ENCODE measurements at places on chromosomes 6 and 20.

DNA sequence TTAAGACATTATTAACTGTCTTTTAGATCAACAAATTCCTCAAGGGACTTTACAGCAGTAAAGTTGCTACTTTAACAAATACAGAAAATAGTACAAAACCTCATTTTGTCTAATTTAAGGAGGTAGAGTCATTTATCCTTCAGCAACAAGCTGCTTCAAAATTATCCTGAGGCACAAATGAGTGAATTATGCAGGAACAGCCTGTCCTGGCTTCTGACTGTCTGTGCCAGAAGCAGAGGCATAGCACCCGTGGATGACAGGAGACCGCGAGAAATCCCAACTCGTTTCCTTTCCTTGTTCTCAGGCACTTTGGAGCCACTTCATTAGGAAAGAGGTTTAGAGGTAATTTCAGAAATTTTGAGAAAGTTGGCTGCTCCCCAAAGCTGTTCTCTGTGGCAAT lies 549.2 kb upstream of the BTBD3 start:
- DNase-seq, result no peak
- H3K27me3 ChIP-seq, result no peaks in the 10 kb centered on the region
- H3K27ac ChIP-seq, result no peak overlapping the region
- no peaks in the 10 kb centered on the region for H3K36me3 ChIP-seq
- H3K4me1 ChIP-seq, result no peaks in the 10 kb centered on the region

DNA sequence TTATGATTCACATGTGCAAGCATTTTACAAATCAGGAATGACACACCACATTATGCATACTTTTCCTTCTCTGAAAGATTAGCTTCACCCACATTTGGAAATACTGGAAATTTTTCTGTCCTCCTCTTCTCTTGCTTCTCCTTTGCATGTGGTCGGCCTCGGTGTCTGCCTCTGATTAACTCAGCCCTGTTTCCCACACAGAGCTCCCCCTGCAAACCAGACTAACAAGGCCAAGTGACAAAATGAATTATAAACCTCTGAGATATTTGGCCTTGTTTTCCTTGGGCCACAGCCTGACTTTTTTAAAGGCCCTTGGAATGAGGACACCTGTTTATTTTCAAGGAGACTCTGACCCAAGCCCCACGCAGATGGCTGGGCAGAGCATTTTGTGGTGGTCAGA lies 9.0 kb upstream of the CCN6 start:
- no peaks in the 10 kb centered on the region for H3K4me1 ChIP-seq
- no peak overlapping the region for H3K27ac ChIP-seq
- no peak for DNase-seq
- no peak overlapping the region for H3K4me3 ChIP-seq
- H3K27me3 ChIP-seq, result peaks cover 9% of the 10 kb centered on the region
- no peaks in the 10 kb centered on the region for H3K36me3 ChIP-seq

DNA sequence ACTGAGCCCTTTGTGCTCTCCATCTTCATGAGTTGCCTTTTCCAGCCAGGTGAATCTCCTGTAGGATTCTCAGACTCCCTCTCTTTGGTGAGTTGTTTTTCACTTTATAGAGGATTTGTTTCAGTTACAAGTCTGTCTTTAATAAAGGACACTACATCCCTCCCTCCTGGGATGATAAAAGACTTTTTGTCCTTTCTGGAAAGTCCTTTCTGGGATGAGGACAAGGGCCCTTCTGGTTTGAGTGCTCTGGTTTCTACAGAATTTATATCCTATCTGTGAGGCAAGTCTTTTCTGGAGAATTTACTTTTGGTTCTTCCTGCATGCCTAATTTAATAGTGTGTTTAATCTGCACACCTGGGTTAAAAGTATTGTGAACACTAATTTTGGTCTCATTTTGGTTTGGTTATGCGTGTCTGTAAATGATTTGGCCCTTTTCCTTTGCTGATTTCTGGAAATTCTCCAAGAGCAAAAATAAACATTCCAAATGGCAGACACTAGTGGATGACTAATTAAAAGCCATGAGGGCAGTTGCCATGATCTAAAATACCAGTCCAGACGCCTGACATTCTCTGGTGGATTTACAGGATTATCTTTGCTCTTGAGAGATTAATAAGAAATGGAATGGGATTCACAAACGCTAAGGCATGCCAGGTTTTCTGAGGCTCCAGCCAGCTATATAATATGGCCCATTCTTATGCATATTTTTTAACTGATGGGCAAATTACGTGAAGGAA lies 44.8 kb downstream of the TCP11 start:
- no peaks in the 10 kb centered on the region for H3K4me1 ChIP-seq
- no peak overlapping the region for H3K27ac ChIP-seq
- DNase-seq, result no peak
- peaks cover 6% of the 10 kb centered on the region for H3K27me3 ChIP-seq

DNA sequence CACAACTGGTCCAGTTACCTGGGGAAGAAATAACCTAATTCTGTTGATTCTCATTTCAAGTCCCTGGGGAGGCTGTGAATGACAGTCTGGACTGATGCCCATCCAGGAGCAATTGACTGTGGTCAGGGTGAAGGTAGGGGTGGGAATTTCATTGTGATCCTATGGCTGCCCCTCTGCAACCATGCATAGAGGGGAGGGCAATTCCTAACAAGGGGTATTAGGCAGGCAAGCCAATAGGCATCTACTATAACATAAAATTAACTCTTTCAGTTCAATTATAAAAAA lies 44.0 kb upstream of the TRAM2 start:
- DNase-seq, result no peak
- H3K27ac ChIP-seq, result no peak overlapping the region
- no peak overlapping the region for H3K4me3 ChIP-seq

- no peak overlapping the region for H3K4me3 ChIP-seq
- H3K4me1 ChIP-seq, result no peaks in the 10 kb centered on the region
- H3K27ac ChIP-seq, result no peak overlapping the region
These were observed 47.5 kb downstream of the KCNQ5 start for GRCh38 chr6:72669324-72669723.

- no peak for DNase-seq
- no peaks in the 10 kb centered on the region for H3K4me1 ChIP-seq
- peaks cover 64% of the 10 kb centered on the region for H3K27me3 ChIP-seq
- H3K4me3 ChIP-seq, result no peak within 1 kb of the TSS
- H3K36me3 ChIP-seq, result no peaks in the 10 kb centered on the region
These were observed at the start of gene HCK for GRCh38 chr20:32052090-32052777. Gene HCK (plus strand): TSS chr20:32052242.

- H3K4me3 ChIP-seq, result no peak overlapping the region
- H3K27me3 ChIP-seq, result no peaks in the 10 kb centered on the region
- H3K4me1 ChIP-seq, result peaks cover 3% of the 10 kb centered on the region
- H3K36me3 ChIP-seq, result peaks cover 95% of the 10 kb centered on the region
These were observed 16.1 kb upstream of the RBM38 start for GRCh38 chr20:57374931-57375651.

DNA sequence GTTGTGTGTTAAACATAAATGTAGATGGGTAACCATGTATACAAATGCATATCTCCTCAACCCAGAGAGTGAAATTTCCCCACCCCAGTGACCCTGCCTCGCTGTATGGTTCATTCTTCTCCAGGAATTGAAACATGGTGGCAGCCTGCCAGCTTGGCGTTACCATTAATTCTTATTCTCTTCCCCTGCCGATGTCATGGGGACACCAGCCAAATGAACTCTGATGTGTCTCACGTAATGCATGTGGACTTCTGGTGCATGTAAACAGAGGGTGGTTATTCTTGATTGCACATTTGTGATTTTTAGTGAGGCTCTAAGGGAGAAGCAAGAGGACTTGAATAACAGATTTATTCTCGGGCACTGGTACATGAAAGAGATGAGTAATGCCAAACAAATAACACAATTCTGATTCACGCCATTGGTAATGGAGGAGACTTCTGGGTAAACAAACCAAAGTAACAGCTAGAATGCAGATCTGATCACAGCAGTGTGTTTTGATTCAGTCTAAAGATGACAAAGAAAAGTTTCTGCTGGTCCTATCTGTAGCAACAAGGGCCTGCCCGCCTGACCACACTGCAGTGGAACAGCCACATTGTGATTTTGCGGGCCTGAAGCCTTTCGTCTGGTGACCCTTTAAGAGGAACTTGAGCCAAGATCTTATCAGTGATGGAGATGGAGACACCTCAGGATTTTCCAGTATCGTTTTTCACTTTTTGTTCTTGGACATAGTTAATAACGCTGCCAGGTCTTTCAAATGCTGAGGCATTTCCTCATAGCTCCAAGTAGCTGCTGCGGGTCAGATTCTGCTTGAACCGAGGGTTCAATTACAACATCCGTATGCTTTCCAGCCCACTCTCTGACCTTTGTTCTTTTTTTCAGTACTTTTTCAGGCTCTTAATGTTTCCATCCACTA lies 171.8 kb upstream of the AKAP12 start:
- H3K4me1 ChIP-seq, result no peaks in the 10 kb centered on the region
- peaks cover 3% of the 10 kb centered on the region for H3K36me3 ChIP-seq
- no peak overlapping the region for H3K4me3 ChIP-seq
- no peak for DNase-seq
- H3K27me3 ChIP-seq, result no peaks in the 10 kb centered on the region

- H3K4me3 ChIP-seq, result no peak overlapping the region
- peaks cover 33% of the 10 kb centered on the region for H3K27me3 ChIP-seq
- H3K36me3 ChIP-seq, result no peaks in the 10 kb centered on the region
- no peak overlapping the region for H3K27ac ChIP-seq
- no peaks in the 10 kb centered on the region for H3K4me1 ChIP-seq
These were observed 57.6 kb upstream of the FRMD1 start for GRCh38 chr6:168136622-168137021.

All from K562 (cell line).